Ecto neural progenitor cell (in vitro differentiated cells): ENCODE measurements at places on chromosomes 7 and 10.
A peak's percentile ranks its signal among the peaks of the same experiment; 100 is the strongest.

DNA sequence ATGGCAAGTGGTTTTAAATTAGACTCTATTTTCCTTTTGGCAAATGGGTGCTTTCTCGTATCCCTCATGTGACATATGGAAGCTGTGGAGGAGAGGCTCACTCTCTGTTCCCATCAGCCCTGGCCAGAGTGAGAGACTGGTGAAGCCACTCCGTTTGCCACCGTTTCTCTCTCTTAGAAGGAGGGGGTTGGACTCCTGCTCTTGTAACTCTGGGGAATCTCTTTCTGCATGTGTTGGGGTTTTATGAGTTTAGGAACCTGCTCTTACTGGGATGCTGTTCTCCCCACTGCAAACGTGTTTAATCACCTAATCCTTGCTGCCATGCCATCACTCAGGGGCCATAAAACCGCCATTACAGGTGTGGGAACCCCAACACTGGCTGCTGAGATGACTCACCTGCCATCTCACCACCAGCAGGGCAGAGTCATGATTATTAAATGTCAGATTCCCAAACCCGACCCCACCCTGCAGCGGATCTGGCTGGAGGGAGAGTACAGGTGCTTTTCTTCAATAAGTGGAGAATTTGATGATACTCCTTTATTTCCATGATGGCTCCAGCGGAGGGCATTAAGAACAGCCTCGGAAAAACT lies 103.2 kb downstream of the ADCY1 start:
- peak; percentile 6 for DNase-seq

GRCh38 chr7:31022117-31022516 lies 30.0 kb upstream of the ADCYAP1R1 start:
- DNase-seq: no peak

- DNase-seq: no peak
Observed at GRCh38 chr7:46343802-46344201, 422.7 kb upstream of the IGFBP3 start.

DNA sequence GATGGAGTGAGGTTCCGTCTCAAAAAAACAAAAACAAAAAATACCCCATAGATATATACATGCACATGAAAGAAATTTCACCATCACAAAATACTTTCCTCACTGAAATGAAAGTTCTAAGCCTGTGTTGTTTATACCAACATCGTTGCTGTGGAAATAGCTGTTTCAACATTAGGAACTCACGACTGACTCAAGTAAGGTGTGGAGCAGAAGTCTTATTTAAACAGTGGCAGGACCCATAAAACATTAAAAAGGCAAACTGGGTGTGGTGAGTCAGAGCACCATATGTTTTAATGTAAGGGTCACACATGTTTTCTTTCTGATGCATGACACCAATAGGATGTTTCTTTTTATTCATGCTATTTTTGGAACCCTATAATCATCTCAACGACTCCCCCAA lies 48.3 kb downstream of the BAIAP2L1 start:
- no peak for DNase-seq

DNA sequence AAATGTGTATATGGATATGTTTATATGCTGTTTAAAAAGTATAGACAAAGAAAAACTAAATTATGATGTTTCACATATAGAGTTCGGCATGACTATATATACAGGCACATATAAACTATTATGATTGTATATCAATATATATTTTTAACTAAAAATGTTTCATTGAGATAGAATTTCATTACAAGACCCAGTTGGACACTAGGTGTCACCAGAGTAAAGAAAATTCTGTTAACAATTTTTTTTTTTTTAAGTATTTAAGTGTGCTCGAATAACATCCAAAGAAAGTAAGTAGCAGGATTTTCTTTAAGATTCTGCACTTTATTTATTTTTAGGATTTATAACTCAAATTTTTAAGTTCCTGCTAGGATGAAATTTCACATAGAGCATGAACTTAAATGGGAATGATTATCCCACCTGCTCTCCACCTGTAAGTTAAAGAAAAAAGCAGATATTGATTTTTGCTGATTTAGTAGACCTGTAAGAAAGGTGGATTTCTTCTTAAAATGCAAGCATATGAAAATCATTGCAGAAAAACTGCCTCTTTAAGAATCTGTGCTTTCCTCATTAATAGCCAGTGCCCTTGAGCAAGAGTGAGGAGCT lies 961.5 kb downstream of the PCDH15 start:
- no peak for DNase-seq

- DNase-seq: no peak
Observed at GRCh38 chr10:118746246-118746645, 8.5 kb downstream of the CACUL1 start.

DNA sequence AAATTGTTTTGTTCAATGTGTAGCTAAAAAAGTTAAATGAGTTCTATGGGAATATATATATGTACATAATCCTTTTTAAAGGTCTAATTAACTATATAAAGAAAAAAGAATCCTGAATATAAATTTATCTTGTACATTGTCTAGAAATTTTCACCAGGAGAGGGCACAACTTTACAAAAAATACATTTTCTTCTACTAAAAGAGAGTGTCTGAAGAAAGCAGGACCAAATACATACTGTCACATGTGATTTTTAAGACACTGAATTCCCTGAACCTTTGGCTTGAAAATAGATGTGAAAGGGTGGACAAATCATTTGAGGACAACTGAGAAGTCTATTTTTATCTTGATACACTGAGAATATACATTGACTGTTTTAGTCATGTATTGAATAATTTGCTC lies 204.3 kb downstream of the DGKB start:
- no peak for DNase-seq

DNA sequence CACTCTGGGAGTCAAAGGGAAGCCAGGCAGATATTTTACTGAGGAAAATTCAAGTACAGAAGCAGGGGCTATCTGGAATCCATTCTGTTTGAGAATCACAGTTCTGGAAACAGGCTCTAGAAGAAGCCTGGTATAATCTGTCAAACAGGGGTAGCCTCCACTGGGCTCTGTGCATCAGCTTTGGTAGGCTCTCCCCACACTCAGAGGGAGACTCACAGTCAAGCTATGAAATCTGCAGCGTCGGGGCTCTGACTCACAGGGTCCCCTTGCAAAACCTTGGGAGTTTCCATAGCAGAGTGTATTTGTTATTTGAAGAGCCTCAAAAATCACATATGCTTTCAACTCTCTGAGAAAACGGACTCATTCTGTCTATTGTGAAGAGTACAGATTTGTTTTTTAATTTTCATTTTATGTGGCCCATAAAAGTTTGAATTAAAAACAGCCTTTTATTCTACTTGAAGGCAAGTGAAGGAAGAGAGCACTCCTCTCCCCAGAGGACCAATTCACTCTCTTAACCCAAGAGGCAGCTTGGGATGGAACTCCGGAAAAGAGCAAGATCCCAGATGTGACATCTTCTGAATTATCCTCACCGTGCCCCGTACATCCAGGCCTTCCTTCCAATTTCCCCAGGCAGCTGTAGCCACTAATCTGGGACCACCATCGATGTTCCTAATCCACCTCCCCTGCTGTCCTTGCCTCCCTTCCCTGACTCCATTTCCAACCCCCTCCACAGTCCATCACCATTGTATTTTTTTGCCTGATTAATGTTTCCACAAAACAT lies 590.9 kb upstream of the MGMT start:
- DNase-seq: peak; percentile 31
